Neural progenitor cell (in vitro differentiated cells): ENCODE measurements at places on chromosomes 5 and 9. TPM values are rescaled to one million over a fixed set of nuclear protein-coding genes. Genes with fewer than 3 reads are reported as not detected.

DNA sequence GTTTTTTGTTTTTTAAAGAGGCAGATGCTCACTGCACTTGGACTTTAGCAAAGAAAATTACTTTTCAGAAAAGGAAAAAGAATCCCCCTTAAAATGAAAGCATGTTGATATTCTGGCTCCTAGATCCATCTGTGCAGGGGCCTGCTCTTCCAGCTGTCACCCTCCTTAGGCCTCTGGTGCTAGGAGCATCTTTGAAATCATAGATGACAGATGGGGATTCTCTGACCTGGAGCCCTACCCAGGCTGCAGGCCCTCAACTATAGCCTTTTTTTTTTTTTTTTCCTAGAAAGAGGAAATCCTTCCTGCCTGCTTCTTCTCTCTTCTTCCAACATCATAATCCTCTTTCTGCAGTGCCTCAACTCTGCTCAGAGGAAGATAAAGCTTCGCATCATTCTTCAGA is 16.3 kb upstream of the DCP2 start:
- no peak for DNase-seq

DNA sequence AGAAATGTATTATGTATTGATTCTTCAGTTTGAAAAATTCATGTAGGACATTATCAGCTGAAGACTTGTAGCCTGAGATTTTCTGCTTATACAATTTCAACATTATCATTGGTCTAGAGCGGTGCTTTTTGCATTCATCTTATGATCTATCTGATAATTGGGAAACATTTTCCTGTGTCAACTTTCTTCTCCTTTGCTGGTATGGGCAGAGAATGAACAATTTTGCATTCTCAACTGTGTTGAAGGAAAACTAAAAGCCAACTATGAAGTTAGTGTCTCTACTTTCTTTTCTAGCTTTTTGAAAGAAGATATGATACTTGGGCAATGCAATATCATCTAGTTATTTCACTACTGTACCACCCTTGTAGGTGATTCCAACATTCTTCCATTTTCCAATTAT is 10.3 kb downstream of the ZFR start:
- no peak for DNase-seq

TMEM252 gene
- total RNA-seq = not detected in 2 replicates

STK10 gene
- total RNA-seq = 4.4 and 10.5 TPM in 2 replicates

MYO10 gene
- total RNA-seq = 39.1 and 59.9 TPM in 2 replicates

PCDHA12 gene
- total RNA-seq = 3.4 and 5.9 TPM in 2 replicates

- DNase-seq = peak; percentile 1
Observed at GRCh38 chr9:9855177-9856078, 757.4 kb downstream of the PTPRD start.

LCN6 gene
- not detected in 2 replicates for total RNA-seq

DNA sequence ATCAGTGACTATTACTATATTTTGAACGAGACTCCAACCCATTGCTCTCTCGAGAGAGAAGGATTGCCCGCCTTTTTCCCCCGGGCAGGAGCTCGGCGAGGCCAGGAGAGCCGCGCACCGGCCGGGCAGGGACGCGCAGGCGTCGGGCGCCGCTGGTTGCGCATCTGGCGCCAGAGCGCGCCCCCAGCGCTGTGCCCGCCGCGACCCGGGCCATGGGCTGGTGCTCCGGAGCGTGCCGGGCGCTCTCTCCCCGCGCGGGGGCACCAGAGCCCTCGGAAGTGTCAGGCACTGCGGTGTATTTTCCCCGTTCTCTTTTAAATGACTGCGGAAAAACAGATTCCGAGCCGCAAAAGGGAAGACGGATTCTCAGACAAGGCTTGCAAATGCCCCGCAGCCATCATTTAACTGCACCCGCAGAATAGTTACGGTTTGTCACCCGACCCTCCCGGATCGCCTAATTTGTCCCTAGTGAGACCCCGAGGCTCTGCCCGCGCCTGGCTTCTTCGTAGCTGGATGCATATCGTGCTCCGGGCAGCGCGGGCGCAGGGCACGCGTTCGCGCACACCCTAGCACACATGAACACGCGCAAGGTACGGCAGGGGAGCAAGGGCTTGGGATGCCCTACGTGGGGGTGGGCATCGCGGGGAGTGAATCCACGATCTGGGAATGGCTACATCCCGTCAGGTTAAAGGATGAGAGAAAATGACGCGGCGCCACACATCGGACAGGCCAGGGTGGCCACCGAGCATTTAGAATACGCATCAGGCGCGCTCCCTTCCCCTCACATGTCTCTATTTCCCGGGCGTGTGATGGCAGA is 1.1 kb upstream of the NTRK2 start:
- DNase-seq = peak; percentile 95

LCN1 gene
- total RNA-seq = not detected in 2 replicates

AKNA gene
- 11.4 and 13.4 TPM in 2 replicates for total RNA-seq

TAS2R1 gene
- not detected in 2 replicates for total RNA-seq

DNA sequence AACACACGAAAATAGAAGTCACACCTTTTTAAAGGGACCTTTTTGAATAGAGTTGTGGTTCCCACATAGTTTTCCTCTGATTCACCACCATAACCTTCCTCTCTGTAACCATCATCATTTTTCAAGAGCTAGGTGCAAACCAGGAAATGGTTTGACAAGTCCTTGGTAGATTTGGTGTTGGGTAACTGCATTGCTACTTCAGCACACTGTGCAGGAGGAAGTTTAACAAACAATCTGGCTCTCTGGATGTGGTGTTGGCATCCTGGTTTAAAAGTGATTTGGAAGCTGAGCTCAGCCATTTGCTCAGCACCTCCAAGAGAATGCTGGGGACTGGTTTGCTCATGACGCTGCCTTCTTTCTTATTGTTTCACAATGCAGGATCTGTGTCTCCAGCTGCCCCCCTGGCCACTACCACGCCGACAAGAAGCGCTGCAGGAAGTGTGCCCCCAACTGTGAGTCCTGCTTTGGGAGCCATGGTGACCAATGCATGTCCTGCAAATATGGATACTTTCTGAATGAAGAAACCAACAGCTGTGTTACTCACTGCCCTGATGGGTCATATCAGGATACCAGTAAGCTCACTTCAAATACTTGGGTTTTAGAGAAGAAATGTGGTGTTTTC is 213.1 kb downstream of the RFK start:
- no peak for DNase-seq

NEUROG1 gene
- total RNA-seq = not detected in 2 replicates

- DNase-seq = no peak
Observed at GRCh38 chr5:36060420-36060887, 6.2 kb downstream of the UGT3A2 start.

- DNase-seq = no peak
Observed at GRCh38 chr5:143880178-143880577, 68.2 kb downstream of the HMHB1 start.
